GOT3 (cell line): ENCODE measurements at places on chromosomes 2 and 18.
A peak's percentile ranks its signal among the peaks of the same experiment; 100 is the strongest.

- DNase-seq, result no peak
Measured at GRCh38 chr2:215729985-215730620, 283.2 kb downstream of the MREG start.

- DNase-seq, result no peak
Measured at GRCh38 chr2:175734686-175735085, 267.4 kb downstream of the LNPK start.

GRCh38 chr2:99836690-99837605 lies 305.4 kb downstream of the AFF3 start:
- DNase-seq, result no peak

- no peak for DNase-seq
Measured at GRCh38 chr2:200625958-200626363, 40.1 kb downstream of the AOX1 start.

- no peak for DNase-seq
Measured at GRCh38 chr2:40877734-40878288, 425.9 kb upstream of the SLC8A1 start.

DNA sequence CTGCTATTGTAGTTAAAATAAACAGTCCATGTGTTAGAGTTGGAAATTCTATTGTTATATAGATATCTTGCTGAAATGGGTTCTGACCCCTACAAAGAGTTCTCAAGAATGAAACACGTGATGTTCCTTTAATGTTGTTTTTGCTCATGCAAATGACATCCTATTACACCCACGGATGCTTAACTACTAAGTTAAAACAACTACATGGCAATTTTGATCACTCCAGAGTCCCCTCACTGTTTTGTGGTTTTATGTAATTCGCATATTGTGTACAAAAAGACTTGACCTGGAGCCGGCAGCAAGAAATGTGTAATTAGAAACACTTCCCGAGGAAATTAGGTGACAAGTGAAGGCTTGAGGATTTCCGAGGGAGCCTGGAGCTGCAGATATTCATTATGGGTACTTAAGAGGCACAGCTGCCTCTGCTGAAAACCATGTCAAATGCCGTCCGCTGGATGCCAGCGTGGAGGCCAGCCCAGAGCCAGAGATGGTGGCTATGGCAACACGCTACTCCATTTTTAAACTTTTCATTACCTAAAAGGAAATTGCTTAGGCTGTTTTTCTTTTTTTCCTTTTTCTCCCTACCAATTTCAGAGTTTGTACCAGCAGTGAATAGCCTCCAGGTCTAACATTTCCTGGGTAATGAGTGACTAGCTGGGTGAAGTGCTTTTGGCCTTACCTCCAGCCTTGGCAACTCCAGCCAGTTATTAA lies 21.0 kb upstream of the CABLES1 start:
- DNase-seq, result no peak

- no peak for DNase-seq
Measured at GRCh38 chr2:241108271-241109209, 6.5 kb upstream of the MTERF4 start.

GRCh38 chr2:68469935-68470334 lies 2.5 kb downstream of the APLF start:
- DNase-seq, result no peak

GRCh38 chr18:8771930-8772329 lies 66.6 kb downstream of the MTCL1 start:
- no peak for DNase-seq

DNA sequence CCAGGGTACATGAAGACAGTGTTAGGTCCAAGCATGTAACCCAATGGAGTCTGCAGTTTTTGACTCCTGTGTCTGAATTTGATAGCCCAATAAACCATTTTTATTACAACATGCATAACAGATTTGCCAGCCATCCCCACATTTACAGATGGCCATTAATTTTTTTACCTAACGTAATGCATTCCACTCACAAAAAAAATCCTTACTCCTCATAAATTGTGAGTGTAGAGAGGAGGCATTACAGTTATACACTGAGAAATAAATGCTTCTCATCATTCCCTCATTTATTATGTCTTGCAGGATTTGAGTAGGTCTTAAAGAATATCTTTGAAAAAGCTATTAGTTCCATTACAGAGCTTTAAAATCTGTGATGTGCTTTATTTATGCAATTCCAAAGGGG lies 193.8 kb downstream of the CMPK2 start:
- no peak for DNase-seq

GRCh38 chr2:239991689-239992314 lies 33.3 kb downstream of the NDUFA10 start:
- DNase-seq, result no peak

GRCh38 chr2:10072656-10073480 lies 7.3 kb downstream of the CYS1 start:
- DNase-seq, result peak; percentile 43

DNA sequence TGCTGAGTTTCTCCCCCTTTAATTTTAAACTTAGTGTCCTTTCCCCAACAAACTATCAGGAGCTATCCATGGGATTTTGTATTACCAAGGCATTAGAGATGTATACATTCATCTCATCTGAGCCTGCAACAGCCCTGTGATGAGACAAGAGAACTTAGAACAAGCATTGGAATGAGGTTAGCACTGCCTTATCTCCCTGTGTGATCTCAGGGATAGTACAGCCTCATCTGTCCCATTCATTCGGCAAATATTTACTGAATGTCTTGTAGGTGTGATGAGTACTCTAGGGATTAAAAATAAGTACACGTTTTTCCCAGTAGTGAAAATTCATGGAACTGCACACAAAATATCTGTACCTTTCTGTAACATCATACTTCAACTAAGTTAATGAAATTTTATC lies 45.6 kb downstream of the PAIP2B start:
- DNase-seq, result no peak

GRCh38 chr2:58562276-58562675 lies 321.2 kb upstream of the FANCL start:
- DNase-seq, result no peak

- DNase-seq, result no peak
Measured at GRCh38 chr2:24048769-24049484, 614 bp upstream of the FKBP1B start.

DNA sequence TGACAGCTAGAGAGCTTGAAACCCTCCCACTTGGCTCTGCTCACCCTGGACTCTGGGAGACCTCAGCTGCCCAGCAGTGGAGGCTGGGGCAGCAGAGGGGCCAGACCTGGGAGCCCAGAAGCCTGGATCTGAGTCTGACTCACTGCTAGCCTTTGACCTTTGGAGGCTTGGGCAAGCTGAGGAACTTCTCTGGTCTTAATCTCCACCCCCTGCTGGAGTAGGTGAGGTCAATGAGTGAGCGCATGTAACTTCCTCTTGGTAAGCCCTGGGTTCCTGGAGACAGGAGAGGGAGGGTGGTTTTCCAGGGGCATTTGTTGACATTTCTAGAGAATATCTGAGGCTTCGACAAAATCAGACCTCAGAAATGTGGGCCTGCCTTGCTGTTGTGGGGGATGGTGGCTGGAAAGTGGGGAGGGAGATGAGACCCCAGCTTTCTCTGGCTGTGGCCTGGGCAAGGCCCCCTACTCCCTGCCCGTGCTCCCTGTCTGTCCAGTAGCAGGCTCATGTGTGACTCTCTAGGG lies 73.0 kb upstream of the YWHAQ start:
- DNase-seq, result peak; percentile 60

- no peak for DNase-seq
Measured at GRCh38 chr2:8002765-8003393, 679.0 kb upstream of the ID2 start.

GRCh38 chr2:159907909-159908308 lies 109.9 kb upstream of the CD302 start:
- DNase-seq, result no peak

DNA sequence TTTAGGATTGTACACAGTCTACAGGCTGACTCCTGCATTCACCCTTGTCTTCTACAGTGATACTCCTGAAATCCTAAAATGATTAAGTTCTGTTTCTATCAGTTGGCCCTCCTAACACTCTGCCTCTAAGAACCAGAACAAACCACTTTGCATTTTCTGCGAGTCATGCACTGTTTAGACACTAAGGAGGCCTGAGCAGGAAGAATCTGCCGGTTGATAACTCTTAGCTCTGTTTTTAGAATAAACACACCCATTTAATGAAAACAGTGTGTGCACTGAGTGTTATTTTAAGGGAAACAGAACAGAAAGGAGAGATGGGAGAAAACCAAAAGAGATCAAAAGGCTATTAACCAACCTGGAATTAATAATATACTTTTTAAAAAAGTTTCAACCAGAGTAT lies 22.9 kb upstream of the SSB start:
- DNase-seq, result no peak

- no peak for DNase-seq
Measured at GRCh38 chr2:3296182-3296972, 81.2 kb downstream of the EIPR1 start.

DNA sequence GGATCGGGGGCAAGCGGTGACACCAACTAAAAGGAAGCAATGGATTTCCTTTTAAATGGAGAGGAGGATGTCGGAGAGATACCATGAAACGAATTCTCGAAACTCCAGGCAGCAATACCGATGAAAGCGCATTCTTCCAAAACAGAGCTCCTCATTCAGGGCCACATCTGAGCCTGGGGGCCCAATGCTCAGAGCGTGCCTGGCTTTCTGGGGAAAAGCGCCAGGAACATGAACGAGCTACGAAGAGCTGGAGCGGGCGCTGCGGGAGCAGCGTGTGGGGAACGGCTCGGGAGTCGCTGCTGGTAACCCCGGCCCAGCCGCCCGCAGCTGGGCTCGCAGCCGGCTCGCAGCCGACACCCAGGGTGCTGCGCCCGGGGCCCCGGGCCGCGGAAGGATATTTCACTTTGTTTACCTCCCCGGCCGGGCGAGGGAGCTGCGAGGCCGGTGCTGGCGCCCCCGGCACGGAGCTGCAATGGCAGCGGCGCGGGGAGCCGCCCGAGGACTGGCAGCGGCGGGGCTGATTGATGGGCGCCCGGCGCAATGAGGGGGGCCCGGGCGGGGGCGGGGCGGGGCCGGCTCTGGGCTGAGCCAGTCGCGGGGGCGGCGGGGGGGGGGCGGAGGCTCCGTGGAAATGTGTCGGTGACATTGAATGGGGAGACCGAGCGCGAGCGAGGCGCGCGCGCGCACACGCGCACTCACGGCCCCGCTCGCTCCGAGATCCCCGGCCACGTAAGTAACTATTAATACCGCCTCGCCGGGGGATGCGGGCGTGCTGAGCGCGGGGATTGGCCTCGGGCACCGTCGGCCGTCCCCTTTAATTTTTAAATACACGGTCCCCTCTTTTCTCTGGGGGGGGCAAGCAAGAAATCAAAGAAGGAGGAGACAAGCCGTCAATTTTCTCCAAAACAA lies at the start of gene TRIB2:
TRIB2 (plus strand) TSS at position 655 of the 909 bp plus-strand sequence. CDS start 1,372 bp downstream, outside the sequence.
- DNase-seq, result peak; percentile 53

DNA sequence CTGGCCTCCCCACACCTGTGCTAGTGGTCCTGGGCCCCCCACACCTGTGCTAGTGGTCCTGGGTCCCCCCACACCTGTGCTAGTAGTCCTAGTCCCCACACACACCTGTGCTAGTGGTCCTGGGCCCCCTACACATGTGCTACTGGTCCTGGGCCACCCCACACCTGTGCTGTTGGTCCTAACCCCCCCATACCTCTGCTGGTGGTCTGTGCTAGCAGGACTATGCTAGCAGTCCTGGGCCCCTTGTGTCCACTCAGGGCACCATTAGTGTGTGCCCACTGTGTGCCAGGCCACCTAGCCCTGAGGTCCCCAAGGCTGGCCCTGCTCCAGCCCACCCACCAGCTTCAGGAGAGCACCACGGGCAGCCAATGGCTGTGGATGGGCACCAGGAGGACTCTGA lies 558.2 kb upstream of the SALL3 start:
- DNase-seq, result no peak

DNA sequence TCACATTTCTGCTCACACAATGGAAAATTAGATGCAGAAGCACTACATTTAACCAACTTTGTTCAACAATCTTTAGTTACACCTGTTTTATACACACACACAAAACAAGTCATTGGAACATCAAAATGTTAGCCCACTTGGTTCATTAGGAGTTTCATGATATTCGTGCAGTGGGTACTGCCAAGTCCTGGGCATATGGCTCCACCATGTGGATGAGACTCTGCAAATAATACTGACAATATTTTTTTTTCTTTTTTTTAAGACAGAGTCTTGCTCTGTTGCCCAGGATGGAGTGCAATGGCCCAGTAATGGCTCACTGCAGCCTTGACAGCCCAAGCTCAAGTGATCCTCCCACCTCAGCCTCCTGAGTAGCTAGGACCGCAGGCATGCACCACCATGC lies 34.5 kb upstream of the GRB14 start:
- no peak for DNase-seq

DNA sequence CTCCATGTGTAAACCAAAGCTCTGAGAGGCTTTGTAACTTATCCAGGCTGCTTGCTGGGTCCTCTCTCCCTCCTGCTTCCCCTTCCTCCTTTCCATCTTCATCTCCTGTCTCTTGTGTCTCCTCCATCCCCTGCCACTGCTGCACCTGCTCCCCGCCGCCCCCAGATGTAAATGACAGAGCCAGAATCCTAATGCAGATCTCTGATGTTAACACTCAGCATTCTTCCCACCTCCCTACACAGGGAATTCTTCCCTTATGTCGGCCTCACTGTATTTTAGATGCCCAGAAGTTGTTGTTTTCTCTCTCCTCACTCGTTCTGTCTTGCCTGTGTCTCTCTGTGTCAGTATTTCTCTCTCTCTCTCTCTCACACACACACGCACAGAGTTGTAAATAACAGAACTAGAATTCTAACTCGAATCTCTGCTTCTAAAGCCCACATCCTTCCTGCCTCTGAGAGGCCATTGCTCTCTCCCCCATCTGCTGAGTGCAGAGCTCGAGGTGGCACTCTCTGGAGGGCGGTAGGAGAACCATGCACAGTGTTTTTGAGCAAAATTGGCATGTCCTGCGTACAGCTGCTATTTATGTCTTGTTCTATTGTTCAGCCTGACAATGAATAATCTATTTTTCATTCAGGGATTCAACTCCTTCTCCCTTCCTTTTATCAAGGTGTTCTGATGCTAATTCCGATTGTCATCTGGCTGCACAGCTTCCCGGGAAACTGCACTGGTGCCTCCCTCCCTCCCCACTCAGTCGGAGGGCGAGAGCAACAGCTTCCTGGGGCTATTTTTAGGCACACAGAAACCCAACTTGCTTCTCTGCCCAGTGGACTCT lies 219.9 kb downstream of the SH3RF3 start:
- DNase-seq, result no peak

- no peak for DNase-seq
Measured at GRCh38 chr2:65577654-65578053, 145.3 kb upstream of the SPRED2 start.

- DNase-seq, result no peak
Measured at GRCh38 chr2:41970988-41971660, 76.7 kb upstream of the PKDCC start.

- DNase-seq, result no peak
Measured at GRCh38 chr18:3590096-3590630, 140.2 kb downstream of the TGIF1 start.

GRCh38 chr2:151178207-151178606 lies 83.5 kb downstream of the RBM43 start:
- no peak for DNase-seq

DNA sequence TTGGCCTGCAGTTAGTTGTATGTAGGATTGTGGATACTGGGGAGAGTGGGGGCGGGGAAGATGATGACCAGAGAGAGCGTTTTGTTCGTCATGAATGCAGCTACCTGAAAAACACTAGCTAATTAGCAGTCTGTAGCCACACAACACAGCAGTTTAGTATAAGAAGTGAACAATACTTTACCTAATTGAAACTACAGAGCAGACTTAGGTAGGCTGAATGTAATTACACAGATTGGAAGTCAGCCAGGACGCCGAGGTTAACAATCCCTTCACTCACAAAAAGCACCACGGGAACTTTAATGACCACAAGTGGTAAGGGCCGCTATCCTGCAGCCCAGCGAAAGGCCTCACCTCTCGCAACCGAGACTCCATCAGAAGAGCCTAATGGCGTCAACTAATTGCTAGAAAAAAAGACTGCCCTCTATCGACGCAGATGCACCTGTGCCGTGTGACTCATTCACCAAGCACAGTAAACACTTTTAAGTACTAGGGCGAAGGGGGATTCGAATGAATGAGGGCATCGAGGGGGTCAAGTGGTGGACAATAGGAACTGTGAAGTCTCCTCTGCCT lies 591.0 kb downstream of the ARHGAP15 start:
- DNase-seq, result no peak
